ENCODE measurements at places on chromosomes 2 and 18.

GRCh38 chr2:186125625-186126024, 360.4 kb upstream of the ZC3H15 start:
- DNase-seq, result no peak

GRCh38 chr2:231928481-231928880, 2.3 kb upstream of the NPPC start:
- no peak for DNase-seq

DNA sequence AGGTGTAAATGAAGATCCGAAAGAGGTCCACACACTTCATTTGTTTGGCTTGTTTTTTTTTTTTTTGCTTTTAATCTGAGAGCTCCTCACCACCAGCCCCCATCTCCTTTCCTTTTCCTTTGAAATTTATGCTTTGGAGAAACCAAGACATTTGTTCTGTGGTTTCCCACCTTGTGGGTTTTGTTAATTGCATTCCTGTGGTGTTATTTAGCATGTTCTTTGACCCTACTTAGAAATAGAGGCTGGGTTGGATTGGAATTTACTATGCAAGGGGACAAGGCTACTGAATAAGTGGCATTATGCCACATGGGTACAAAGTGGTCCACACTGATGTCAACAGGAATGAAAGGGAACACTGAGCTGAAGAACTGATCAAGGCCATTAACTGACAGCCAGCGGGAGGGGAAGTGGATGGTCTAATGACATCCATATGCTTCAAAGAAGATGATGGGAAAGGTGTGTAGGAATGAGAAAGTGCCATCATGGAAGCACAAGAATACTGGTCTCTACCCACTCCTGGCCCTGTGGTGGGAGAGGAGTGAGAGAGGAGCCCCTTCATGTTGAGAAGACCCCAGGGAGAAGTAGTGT, 8.9 kb downstream of the CCL20 start:
- no peak for DNase-seq

GRCh38 chr2:130819608-130820278, 17.0 kb upstream of the ARHGEF4 start:
- no peak for DNase-seq

GRCh38 chr2:121960251-121960650, 204.8 kb downstream of the TSN start:
- no peak for DNase-seq

- DNase-seq, result no peak
These were observed 503.4 kb downstream of the CCDC85A start for GRCh38 chr2:56687169-56687568.

DNA sequence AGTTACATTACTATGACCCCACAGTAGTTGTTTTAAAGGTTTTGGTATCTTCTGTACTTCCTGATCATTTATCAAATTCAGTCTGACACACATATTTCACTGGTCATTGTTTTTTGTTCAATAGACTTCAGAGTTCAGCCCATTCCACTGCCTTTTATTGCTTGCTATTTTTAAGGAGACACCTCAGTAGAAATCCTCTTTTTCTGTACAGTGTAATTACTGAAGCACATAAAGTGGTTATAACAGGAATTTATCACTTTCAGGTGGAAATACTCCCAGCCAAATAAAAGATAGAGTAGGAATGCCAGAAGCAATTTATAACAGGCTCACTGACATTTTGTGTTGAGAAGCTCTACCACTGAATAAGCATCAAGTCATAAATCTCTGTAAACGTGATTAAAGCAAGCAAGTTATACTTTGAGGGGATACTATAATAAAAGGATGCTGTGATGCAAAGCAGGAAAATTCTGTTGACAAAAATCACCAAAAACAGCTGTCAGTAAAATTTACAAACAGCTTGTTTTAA, 6.6 kb upstream of the BARD1 start:
- DNase-seq, result no peak

GRCh38 chr2:44941551-44942234, at the start of gene SIX3:
Gene SIX3 (plus strand): TSS chr2:44941702. CDS start chr2:44942105, 403 bp downstream.
- DNase-seq, result no peak

- no peak for DNase-seq
These were observed 126.5 kb downstream of the INO80D start for GRCh38 chr2:205959521-205959920.

GRCh38 chr2:172558372-172558771, 2.5 kb downstream of the PDK1 start:
- no peak for DNase-seq

GRCh38 chr2:234091883-234092282, 41.4 kb downstream of the SPP2 start:
- no peak for DNase-seq

DNA sequence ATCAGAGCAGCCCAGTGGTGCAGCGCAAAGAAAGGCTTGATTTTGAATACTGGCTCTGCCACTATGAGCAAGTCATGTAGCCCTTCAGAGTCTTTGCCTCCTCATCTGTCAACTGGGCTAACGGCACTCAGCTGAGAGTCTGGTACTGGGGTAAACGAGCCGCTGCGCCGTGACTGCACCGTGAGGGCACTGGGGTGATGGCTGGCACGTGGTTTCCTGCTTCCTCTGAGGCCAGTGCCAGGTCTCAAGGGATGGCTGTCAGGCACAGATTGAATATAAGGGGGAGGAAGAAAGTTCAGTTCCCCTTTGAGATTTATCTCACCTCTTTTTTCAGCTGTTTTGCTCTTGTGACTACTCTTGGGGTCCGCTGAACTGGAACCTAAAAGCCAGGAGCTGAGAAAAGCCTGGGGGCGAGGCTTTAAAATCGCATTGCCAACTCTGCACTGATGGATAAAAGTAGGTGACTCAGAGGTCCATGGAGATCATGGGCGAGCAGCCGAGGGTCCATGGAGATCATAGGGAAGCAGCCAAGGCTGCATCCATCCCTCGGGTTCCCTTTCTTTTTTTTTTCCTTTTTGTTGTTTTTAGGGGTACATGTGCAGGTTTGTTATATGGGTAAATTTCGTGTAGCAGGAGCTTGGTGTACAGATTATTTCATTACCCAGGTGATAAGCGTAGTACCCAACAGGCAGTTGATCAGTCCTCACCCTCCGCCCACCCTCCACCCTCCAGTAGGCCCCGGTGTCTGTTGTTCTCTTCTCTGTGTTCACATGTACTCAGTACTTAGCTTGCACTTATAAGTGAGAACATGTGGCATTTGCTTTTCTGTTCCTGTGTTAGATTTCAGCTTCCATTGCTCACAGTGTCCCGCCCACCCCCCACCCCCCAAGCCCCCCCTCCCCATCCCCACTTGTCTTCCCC, 114.3 kb downstream of the SPP2 start:
- DNase-seq, result no peak

GRCh38 chr2:65877331-65878010, 445.1 kb upstream of the SPRED2 start:
- no peak for DNase-seq

- DNase-seq, result no peak
These were observed 638.0 kb downstream of the RNF144A start for GRCh38 chr2:7555260-7555659.

GRCh38 chr18:35371412-35372195, 5.5 kb downstream of the ZNF396 start:
- DNase-seq, result no peak

- no peak for DNase-seq
These were observed 47.3 kb downstream of the ROCK1 start for GRCh38 chr18:21064347-21064746.

- no peak for DNase-seq
These were observed 124.1 kb downstream of the MMADHC start for GRCh38 chr2:149463328-149464002.

Data from HFF-Myc (cell line).